CD4-positive, alpha-beta T cell (primary cell): ENCODE measurements at places on chromosomes 12 and 14. TPM values are rescaled to one million over a fixed set of nuclear protein-coding genes. Genes with fewer than 3 reads are reported as not detected.

Gene NKX2-1
- not detected for total RNA-seq

Gene AKAP5
- 0.49 TPM for total RNA-seq

Gene CLEC4C
- 0.39 TPM for total RNA-seq

Gene MGST1
- not detected for total RNA-seq

Gene KRT83
- total RNA-seq: not detected

Gene KLRF1
- not detected for total RNA-seq

Gene RTL1
- not detected for total RNA-seq

Gene ANO2
- total RNA-seq: not detected

Gene ASCL1
- not detected for total RNA-seq

Gene TAS2R30
- 5.6 TPM for total RNA-seq

Gene AJUBA
- 1.1 TPM for total RNA-seq

Gene SLC2A14
- 0.52 TPM for total RNA-seq

Gene TMEM30B
- 9.1 TPM for total RNA-seq

Gene ACSM4
- not detected for total RNA-seq

Gene INHBC
- total RNA-seq: 0.33 TPM

Gene CCDC177
- total RNA-seq: not detected

Gene CCDC38
- total RNA-seq: 0.11 TPM

Gene SLC6A12
- total RNA-seq: not detected

Gene CLEC2A
- total RNA-seq: not detected

Gene NANOG
- total RNA-seq: not detected

Gene TMCC3
- total RNA-seq: 0.78 TPM

Gene ABCC9
- not detected for total RNA-seq

Gene CLEC6A
- not detected for total RNA-seq

Gene FITM1
- 1.7 TPM for total RNA-seq

Gene BHLHE41
- not detected for total RNA-seq

Gene PPP1CC
- 146 TPM for total RNA-seq

Gene IL31
- total RNA-seq: not detected

Gene GALNT8
- 0.44 TPM for total RNA-seq

Gene CIROP
- total RNA-seq: not detected

Gene CLEC12A
- 0.22 TPM for total RNA-seq
